Stimulated activated CD4-positive, alpha-beta T cell treated with anti-CD3 and anti-CD28 coated beads, TNF-alpha, amount 100 ng/mL, for 1 hour (primary cell): ENCODE measurements at places on chromosomes 16 and 17.

DNA sequence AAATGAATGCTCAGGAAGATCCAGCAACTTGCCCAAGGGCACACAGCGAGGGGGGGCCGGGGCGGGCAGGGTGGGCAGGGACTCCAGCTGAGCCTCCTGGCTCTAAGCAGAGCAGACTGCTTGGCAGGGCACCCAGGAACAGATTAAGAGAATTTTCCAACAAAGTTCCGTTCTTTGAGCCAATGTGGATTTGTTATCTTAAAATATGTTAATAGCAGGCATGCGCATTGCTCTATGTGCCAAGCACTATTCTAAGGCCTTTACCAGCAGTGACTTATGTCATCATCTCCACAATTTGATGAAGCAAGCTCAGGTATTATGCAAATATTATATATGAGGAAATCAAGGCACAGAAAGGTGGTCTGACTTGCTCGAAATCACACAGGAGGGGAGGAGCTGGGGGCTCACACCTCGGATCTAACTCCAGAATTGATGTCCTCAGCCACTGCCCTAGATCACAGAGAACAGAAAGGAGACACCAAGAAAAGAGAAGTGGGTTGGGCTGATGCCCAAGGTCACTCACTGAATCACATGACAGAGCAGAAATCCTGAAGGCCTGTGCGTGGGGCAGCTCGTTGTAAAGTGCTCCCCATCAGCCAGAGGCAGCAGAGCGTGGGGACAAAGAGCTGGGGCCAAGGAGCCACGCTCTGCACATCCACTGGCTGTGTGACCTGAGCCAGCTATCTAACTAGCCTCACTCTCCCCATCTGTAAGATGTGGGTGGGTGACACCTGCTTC lies 23.2 kb upstream of the MEAK7 start:
- DNase-seq: no peak

DNA sequence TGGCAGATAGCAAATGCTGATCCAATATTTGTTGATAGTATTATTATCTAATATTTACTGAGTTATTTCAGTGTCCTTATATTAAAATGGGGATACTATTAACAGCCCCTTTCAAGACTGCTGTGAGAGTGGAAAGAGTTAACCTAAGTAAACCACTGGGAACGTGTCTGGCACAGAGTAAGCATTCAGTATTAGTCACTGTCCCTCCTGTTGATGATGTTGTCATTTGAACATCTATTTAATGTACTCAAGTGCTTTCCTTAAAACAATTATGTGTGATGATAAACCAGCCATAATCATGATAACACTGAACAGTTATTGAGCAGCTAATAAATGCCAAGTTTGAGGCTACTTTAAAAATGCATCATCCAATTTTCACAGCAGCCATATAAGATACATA lies 135.7 kb upstream of the XYLT1 start:
- DNase-seq: no peak

DNA sequence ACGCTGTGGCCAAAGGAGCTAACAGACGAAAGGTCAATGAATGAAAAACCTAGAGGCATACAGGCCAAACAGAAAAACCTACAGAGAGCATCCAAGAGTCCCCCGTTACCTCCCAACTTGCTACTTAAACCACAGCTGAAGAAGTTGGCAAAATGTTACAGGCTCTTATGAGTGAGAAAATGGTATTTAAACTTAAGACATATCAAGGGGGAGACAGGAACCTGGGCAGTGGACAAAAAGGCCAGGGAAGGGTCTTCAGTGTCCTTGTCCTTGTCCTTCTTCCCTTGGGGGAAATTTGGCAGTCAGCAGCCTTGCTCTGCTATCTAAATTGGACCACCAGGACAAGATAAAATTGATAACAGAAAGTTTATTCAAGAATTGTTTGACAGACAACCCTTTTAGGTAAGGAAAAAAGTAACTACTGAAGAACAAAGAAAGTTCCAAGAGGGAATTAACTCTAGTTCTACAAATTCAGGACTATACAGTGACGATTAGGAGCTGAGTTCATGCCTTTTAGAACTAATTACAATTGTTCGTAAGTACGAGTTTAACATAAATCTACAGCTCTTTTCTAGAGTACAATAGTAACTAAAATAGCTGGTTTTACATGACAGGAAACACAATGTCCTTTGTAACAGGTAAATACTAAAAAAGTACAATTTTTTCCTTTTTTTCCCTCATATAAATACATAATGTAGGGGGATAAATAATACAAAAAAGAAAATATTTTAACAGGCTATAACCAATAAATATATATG lies 3.8 kb upstream of the HOXB2 start:
- DNase-seq: no peak

- no peak for DNase-seq
These were observed 5.2 kb downstream of the PALB2 start for GRCh38 chr16:23635958-23636357.

- DNase-seq: no peak
These were observed 5.2 kb downstream of the ARSG start for GRCh38 chr17:68296217-68297191.

GRCh38 chr17:13952009-13952750 lies 117.1 kb upstream of the COX10 start:
- DNase-seq: no peak

GRCh38 chr17:67491681-67492024 lies 114.6 kb downstream of the PITPNC1 start:
- DNase-seq: no peak

DNA sequence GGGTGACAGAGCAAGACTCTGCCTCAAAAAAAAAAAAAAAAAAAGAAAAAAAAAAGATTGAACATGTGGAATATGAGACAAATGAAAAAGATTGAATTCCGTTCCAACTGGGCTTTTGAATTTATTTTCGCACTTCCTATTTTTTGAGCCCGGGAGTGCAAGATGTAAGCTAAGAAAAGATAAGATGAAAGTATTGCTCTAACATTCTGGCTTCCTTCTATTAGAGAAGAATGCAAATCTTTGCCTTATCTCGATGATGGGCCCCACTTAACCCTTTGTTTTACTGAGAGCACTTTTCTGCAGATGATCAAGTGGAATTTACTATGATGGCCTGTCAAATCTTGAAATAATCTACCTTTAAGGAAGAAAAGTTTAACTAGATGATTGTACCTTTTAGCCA lies 96.3 kb downstream of the WWOX start:
- no peak for DNase-seq

- DNase-seq: no peak
These were observed 166.0 kb upstream of the CDH13 start for GRCh38 chr16:82460766-82461165.

GRCh38 chr17:55925440-55925839 lies 174.6 kb downstream of the PCTP start:
- no peak for DNase-seq

DNA sequence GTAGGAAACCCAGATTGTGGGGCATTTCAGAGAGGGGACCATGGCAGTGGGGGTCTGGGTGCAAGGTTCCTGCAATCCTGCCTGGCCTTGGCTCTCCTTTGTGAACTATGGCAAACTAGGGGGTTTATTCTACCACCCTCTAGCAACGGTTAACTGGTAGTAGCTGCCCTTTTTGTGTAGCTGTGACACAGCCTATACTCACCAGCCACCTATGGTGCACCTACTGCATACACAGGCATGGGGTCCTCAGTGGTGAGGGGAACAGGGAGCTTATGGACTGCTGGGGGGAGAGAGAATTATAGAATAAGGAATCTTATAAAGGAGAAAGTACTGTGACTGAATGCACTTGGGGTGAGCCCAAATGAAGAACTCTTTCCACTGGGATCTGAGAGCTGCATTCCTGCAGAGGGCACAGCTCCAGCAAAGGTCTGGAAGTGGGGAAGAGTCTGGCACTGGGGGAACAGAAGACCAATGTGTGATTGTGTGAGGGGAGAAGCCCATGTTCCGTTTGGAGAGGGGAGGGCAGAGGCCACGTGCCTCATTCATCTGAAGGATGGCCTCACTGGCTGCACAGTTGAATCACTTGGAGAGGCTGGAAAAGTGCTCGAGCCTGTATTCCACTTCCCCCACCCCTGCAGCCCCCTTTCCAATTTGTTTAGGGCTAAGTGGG lies 2.1 kb downstream of the MT1X start:
- DNase-seq: no peak

DNA sequence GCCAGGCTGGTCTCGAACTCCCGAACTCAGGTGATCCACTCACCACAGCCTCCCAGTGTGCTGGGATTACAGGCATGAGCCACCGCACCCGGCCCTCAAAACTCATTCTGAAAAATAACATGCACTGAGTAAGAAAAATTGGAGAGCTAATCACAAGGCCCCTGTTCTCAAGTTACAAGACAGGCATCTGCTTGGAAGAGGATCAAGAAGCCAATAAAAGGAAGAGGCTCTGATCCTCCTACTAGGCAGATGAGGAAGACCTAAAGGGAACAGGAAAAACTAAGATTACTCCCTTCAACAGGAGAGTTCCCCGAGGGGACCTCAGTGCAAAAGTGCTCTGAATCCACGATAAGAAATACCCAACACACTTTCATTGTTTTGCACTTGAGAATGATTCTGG lies 18.4 kb downstream of the BLMH start:
- DNase-seq: no peak

DNA sequence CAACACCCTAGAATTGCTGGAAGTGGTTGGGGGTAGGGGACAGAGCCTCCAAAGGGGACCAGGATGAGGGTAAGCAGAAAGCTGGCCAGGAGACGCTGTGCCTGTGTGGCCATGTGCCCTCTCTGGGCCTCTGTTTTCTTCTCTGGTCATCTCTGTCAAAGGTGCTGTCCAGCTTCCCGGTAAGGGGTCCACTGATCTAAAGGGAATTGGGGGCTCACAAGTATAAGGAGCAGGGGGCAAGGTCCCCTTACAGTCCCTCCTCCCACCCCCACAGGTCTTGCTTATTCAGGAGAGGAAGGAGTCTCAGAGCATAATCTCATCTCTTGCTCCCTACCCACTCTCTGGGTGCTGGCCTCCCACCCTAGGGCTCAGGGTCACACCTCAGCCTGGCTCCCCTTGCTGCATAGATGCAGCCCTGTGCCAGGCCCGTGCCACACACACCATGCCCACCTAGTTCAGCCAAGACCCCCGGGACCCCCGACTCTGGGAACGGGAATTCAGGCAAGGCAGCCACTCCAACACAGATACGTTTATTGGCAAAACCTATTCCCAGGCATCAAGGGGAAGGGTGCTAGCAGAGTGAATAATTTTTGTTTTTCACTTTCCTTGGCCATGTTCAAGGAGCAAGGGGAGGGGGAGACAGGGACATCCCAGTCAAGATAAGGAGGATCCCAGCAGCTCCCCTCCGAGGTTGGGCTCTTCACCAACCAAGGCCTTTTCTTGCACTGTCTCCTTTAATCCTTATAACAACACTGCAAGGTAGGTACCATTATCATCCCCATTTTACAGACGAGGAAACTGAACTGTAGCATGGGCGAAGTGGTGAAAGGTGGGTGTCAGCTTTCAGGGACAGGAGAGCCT lies 19.8 kb downstream of the SLC4A1 start:
- DNase-seq: no peak

DNA sequence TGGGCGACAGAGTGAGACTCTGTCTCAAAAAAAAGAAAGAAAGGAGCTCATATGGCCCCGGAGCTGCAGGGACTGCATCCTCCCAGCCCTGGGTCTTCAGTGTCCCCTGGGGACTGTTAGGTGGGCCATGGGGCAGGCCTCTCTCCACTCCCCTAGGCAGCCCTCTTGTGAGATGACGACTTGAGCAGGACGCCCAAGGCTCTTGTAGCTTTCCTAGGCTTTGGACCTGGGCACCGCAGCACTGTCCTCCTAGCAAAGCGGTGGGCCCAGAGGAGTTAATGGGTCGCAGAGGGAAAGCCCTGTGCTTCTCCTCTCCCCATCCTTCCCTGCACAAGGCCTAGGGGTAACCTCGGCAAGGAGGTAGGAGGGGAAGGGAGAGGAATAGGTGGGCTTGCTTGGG lies 202.2 kb downstream of the NTN1 start:
- DNase-seq: no peak

DNA sequence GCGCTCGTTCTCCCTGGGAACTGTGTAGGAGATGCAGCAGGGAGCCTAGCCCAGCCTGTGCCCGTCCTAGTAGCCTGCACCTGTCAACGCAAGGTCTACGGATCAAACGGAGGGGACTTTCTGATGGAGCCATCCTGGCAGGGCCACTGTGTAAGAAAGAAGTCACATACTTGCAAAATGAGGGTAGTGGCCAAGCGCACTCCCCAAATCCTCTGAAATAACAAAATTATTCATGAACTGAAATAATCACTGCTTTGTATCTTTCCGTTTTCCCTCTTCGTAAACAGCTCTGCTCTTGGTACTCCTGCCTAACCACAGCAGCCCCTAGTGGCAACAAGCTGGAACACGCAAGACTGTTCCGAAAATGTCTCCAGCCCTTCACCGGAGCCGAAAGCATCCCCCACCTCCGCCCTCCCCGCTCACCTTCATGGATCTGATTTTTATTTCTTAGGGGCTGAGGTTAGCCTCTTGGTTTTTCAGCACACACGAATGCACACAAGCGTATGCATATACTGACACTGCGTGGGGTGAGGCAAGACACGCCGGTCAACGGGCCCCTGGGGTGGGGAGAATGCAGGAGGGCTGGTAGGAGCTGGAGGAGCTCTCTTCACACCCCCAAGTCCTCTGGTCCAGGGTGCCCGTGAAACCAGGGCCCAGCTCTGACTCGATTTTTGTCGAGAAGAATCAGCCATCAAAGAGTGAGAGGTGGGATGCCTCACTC lies 100.8 kb downstream of the ABCC12 start:
- no peak for DNase-seq

DNA sequence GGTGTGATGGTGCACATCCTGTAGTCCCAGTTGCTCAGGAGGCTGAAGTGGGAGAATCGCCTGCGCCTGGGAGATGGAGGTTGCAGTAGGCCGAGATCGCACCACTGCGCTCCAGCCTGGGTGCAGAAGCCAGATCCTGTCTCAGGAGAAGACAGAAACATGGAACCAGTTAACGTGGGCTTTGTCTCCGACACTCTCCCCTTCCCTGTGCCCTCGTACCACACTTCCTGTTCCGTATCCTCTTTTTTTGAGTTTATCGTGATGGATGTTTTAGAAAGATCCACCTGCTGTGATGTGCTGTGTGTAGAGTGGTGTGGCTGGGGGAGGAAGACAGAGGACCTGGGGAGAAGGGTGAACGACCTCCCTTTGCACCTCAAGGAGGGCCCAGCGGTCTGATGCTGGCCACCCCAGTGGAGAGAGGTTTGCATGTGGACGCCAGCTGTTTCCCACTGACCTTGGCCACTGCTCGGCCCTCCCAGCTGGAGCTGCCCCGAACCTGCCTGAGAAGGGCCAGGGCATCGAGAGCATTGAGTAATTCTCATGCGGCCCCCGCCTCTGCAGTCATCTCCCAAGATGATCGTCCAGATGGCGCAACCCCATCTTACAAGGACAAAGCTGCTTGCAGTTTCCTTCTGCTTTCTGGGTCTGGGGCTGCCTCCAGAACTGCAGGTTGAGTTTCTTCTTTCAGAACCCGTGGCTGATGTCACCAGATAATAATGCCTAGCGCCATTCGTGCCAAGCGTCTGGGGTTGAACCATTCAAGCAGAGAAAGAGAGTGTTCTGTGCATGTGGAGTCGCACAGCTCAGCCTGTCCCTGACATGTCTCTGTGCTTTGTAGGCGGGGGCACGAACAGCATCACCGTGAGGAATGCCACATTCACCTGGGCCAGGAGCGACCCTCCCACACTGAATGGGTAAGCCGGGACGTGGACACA lies 126.3 kb downstream of the ABCC1 start:
- DNase-seq: no peak
